ENCODE measurements at places on chromosomes 4 and X.

DNA sequence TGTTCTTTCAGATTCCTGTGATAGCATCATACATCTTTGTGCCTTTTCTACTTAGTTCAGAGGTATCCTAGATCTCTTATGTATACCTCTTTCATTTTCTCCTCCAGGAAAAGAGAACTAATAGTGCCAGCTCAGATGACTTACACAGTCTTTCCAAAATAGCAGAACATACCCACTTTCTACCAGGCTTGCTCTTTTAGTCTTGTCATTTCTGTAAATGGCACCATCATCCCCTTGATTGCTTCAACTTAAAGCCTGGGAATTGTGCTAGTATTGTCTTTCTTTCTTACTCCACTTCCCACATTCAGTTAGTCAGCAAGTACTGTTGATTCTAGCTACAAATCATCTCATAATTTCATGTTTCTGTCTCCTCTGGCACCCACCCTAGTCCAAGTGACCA is 5.1 kb downstream of the APEX2 start:
- DNase-seq = no peak

GRCh38 chr4:173682609-173683008 is 152.6 kb upstream of the HAND2 start:
- no peak for DNase-seq

DNA sequence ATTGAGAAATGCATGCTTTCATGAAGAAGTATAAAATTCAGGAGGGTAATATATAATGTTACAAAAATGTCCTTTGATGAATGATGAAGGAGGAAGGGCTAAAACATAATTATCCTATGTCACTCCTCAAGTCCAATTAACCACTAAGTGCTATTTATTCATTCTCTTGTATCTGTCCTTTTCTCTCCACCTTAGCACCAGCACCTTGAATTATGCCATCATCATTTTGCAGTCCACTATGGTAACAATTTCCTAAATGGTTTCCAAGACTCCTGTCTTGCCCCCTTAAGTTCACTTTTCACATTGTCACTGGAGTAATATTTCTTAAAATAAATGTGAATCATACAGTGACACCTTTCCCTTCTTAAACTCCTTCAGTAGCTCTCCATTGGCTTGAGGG is 756.3 kb downstream of the STPG2 start:
- DNase-seq = no peak

GRCh38 chrX:106752101-106752678 is 25.7 kb downstream of the RNF128 start:
- DNase-seq = no peak

DNA sequence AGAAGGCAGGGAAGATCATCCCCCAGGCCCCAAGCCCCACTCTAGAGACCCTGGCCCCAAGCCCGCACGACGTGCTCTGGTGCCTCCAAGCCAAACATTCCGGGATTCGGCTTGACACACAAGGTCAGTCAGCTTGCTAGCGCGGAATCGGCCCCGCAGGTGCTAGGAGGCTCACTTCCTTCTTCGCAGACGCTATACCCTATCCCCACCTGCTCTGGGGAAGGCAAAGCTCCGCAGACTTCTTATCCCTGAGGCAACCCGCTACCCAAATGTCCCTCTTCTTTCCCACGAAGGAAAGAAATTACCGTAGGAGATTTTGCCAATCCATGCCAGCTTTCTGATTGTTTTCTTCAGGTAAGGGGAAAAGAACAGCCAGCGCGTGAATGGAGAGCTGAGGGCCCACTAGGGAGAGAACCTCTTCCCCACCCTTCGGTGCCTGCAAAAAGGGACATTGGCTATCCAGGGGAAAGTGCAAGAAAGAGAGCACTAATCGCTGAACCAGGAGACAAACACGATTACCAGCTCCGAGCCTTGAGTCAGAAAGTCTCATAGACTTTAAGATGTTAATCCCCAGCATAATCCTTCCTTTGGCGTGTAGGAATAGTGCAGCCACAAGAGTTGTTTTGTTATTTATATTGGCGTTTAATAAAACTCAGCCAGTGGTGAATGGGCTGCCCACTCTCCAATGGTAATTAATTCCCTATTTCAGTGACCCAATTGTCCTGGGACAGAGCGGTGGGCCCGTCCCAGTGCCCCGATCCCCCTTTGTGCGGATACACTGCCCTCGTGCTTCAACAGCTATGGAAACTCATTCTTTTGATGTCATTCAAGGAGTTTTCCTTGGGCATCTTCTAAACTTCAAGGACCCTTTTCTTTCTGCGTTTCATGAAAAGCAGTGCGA is 5.4 kb upstream of the NEUROG2 start:
- DNase-seq = no peak

GRCh38 chr4:184437565-184438265 is 36.6 kb downstream of the IRF2 start:
- DNase-seq = no peak

DNA sequence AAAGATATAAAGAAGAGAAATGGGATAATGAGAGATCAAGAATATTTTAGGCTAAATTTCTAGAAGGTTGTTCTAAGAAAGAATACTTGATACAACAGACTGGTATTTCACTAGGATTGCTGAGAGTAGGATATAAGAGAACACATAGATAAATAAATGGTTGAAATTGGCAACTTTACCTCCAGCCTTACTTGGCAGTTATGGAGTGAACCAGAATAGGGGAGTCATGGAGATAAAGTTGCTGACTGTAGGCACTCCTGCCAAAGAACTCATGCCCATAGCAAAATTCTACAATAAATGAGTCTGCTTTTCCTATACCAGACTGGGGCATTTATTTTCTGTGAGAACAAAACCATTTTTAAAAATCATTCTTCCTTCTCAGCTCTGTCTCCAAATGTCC is 26.4 kb upstream of the MMRN1 start:
- no peak for DNase-seq

- DNase-seq = no peak
Measured at GRCh38 chr4:187027272-187027671, 303.6 kb upstream of the FAT1 start.

DNA sequence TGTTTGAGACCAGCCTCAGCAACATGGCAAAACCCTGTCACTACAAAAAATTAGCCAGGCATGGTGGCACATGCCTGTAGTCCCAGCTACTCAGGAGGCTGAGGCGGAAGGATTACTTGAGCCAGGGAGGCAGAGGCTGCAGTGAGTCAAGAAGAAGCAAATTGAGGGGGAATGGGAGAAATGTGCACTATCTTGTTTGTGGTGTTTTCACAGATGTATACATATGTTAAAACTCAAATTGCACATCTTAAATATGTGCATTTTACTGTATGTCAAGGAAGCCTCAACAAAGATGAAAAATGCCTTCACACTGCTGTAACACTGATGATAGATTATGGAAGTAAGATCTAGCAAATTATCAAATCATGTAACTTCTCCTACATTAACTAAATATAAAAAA is 44.3 kb downstream of the THOC2 start:
- DNase-seq = no peak

DNA sequence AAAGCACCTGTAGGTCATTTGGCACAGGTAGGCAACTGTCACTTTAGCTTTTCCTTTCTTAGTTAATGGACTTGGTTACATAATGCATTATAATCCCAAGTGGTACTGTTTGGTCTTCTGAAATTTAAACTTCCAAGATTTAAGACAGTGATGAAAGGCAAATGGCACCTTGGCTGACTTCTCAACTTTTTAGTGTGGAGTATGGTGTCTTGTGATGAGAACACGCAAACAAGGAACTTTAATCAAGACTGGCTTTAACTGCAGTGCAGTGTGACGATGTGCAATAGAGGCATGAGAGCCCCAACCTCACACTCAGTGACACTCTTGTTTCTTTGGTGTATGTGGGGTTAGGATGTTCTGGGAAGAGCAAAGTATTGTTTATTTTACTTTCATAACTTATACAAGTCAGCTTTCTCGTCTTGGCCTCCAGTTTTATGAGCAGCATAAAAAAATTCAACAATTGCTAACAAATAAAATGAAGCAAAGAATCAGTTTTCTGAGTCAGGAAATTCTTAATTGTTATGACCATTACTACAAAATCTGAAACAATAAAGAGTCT is 171.9 kb downstream of the MAD2L1 start:
- DNase-seq = no peak

DNA sequence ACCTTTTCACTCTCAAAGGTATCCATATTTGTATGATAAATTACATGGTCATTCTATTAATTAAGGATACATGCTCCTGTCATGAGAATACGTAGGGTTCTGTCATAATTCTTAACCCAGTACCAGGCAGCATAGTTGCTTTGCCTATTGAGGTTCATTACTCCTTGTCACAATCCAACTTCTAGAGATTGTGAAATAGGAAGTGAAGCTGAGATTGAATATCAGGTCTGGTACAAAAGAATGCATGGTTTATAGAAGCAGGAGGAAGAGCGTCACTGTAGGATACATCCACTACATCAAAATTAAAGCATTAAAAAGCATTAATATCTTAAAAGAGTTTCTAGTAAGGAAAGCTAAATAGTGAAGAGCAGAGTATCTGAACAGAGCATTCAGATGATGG is 647.0 kb downstream of the IQCM start:
- no peak for DNase-seq

GRCh38 chr4:163911891-163912290 is 417.4 kb downstream of the TMA16 start:
- DNase-seq = peak; percentile 10

GRCh38 chr4:113106108-113106507 is 56.7 kb downstream of the ANK2 start:
- DNase-seq = peak; percentile 14

- no peak for DNase-seq
Measured at GRCh38 chrX:150358651-150359050, 4.5 kb upstream of the MAMLD1 start.

DNA sequence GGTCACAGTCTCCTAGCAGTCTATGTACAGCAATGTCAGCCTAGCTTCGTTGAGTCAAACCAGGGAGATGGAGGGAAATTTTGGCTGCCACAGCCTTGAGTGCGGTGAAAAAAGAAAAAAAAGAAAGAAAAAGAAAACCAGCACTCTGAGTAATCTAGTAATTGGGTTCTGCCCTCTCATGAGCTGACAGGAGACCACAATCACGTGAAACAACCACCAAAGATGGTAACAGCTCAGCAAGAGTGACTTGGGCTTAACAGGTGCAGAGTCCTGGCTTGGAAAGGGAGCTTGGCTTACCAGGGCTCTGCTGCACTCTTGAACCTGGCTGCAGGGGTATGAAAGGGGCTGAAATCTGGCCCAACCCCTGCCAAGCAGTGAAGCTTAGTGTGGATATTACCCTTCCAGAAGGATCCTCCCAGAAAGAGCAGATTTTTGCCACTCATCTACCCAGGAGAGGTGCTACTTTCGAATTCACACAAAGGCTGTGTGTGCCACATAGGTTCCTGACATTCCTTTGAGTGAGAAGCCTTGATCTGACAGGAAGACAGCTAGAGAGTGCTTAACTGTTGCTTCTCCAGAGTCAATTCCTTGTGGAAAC is 350.3 kb downstream of the PTTG2 start:
- peak; percentile 29 for DNase-seq

DNA sequence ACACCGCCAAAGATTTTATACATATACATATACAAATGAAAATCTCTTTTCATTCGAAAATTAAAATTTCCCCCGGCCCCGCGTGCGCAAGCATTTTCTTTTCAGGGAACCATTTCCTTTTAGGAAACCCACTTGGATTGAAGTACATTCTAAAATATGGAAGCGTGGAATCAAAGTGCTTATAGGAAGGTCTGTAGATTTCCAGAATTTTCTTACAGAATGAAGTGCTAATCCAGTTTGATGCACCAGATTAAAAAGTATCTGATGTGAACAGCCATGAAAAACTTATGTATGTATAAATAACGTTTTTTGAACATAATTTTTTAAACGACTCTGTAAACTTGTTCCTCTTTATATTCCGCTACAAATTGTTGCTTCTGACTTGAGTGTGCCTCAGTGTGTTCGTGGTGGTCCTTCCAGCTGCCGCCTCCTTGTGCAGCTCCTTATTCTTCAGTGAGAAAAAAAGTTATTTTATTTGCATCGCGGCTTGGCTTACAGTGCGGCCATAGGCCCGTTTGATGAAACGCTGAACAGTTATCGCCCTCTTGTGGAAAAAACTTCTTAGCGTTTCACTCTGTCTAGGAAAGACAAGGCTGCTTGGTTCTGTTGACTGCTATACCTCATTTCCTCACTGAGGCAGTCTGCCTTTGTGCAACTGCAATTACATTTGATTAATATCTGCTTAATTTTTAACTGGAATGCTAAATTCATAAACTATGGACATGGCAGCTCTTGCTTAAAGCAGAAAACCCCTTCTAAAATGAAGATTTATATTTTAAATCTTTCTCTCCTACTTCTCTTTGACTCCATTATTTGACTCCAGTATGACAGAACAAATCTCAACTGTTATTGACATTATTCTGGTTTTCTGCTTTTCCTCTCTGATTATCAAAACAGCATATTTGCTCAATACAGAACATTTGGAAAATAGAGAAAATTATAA is 4.7 kb upstream of the NKX6-1 start:
- peak; percentile 76 for DNase-seq

- DNase-seq = no peak
Measured at GRCh38 chr4:74590476-74590875, 145.5 kb downstream of the AREG start.

DNA sequence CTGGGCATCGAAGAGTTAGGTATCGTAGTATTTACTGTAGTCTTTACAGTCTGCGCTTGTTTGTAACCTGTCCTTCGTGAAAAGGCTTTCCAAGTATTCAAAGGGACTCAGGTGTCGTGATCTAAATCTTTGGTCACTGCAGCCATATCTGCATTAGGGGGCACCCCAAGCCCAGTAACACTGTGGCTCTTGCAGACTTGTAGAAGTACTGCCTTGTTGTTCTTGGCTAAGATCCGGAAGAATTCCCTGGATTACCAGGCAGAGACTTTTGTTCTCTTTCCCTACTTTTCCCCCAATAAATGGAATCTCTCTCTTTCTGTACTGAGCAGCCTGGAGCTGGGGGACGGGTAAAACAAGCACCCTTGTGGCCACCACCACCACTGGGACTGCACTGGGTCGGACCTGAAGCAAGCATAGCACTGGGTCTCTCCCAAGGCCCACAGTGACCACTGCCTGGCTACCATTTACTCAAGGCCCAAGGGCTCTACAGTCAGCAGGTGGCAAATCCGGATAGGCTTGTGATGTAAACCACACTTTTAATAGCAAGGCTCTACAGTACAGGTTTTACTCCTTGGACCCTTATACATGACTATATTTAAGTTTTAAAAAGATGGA is 12.0 kb downstream of the CXorf58 start:
- DNase-seq = no peak

GRCh38 chr4:23906839-23907238 is 17.0 kb upstream of the PPARGC1A start:
- no peak for DNase-seq

GRCh38 chr4:80173841-80174240 is 23.5 kb upstream of the PRDM8 start:
- DNase-seq = no peak

DNA sequence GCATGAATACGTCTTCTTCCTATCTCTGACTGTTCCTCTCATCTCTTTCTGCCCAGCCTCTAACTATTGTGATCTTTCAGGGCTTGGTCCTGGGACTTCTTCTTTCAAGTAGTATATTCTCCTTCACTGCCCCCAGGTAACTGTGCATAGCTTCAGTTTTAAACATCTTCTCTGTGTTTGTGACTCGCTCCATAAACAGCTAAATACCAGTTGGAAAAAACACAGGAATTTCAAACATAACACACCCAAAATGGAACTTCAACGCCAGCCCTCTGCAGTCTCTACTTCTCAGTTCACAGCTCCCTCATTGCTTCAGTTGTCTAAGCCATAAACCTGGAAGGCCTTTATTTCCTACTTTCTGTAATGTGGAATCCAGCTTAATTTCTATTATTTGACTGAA is 16.6 kb downstream of the TRIML2 start:
- DNase-seq = no peak

Data from urothelium cell line (cell line).